OCI-LY7 (cell line): ENCODE measurements at places on chromosomes 11 and 22. TPM values are rescaled to one million over a fixed set of nuclear protein-coding genes. Genes with fewer than 3 reads are reported as not detected.

DNA sequence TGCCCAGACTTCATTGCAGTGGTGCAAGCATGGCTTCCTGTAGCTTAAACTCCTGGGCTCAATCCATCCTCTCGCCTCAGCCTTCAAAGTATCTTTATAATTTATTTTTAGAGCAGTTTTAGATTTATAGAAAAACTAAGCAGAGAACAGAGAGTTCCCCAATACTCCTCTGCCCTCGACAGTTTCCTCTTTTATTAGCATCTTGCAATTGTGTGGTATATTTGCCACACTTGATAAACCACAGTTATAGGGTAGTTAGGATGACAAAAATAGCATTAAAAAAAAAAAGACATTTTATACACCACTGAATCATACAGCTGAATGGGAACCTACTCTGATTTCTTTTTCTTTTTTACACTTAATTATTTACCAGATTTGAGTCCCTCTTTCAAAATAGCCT is 31.2 kb downstream of the MS4A2 start:
- DNase-seq, result no peak

DNA sequence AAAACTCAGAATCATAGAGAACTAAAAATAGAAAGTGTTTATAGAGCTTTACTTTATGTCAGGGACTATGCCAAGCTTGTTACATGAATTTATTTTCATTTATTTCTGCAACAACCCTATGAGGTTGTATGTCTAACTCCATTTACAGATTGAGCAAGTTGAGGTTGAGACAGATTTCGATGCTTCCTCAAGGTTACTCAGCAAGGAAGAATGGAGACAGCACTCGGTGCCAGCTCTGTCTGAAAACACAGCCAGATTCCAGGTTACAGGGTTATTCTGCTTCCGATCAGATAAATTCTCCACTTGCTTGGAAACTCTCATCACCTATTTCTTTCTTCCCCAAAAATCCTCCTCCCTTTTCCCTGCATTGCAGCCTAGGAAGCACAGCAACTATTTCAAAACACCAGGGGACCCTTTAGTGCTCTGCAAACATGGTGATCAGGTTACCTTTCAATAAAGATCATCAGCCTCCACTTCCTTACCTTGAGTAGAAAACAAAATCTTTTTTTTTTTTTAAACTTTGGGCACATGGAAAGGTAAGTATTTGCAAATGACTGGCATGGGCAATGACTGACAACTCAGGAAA is 7.0 kb downstream of the MMP3 start:
- DNase-seq, result no peak

DNA sequence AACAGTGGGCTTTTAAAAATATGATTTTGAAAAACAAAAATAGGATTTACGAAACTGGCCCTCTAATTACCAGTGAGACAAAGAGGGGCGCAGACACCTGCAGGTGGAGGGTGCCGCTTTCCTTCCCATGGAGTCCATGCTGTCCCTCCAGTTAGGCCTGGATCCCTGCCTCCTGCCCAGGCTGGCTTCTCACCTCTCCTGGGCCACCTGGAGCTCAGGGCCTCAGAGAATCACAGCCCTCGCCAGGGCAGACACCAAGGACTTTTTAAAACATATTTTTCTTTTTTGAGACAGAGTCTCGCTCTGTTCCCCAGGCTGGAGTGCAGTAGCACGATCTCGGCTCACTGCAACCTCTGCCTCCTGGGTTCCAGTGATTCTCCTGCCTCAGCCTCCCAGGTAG is 1437.2 kb downstream of the TBC1D22A start:
- no peak for DNase-seq

DNA sequence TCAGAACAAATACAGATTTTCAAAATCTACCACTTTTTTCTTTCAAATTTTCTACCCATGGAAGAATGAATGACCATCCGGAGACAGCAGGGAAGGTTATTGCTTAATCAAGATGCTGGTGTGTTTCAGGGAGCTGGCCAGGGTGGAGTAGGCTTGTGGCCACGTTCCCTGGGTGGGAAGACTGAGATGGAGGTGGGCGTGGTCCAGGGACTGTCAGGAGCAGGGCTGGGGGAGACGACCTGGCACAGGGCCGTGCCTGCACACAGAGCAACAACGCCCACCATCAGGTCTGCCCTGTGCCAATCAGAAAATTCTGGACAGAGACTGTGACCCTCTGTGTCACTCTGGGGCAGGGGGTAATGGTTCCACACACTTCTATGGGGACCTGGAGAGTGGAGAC is 7.1 kb upstream of the APOBEC3H start:
- DNase-seq, result no peak

DNA sequence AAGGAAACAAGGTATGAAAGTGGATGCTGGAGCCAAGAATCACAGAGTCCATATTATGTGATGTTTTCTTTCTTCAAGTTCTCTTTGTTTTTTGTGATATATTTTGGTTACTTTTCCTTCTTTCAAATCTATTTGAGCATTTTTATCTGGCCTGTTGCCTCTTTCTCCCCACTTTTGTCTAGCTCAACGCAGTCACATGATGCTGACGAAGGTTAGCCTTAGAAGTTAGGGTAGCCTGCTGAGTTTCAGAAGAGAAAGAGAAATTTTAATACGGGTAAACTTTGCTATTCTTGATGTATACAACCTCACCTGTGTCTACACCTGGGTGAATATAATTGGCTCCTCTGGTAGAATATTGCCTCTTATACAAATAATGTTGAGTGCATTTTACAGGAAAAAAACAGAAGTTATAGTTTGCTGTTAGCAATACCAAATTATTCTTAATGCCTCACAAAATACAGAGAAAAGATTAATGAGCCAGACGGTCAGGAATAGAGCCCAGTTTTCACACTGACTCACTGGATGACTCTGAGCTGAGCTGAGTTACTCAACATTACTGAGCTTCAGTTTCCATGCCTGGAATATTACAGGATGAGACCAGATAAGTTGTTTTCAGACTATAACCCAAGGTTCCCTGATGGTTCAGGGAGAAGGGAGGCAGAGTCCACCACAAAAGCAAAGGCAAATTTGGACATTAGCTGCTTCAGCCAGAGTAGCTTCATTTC is 161.6 kb upstream of the BDNF start:
- no peak for DNase-seq

DNA sequence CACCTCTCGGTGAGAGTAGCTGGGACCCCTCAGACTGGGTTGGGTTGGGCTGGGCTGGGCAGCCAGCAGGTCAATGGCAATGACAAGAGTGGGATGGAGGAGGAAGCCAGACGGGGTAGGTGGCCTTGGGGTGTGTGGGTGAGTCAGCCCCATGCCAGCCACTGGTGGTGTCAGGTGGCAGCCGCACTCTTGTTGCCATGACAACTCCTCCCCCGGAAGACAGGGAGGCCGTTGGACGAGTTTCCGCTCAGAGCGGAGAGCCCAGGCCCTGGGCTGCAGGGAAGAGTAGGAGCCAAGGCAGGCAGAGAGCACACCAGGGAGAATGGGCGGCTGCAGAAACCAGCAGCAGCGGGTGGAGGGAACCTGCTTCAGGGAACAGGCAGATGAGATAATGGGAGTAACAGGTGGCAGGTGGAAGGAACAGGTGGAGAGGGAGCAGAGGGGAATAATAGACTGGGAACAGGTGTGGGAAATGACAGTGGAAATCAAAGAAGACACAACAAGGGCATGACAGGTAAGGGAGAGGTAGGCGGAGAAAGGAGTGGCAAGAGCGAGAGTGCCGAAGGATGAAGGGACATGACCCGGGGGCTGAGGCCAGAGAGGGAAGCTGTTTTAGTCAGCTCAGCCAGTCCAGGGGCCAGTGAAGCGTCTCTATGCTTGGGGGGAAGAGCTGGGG is 8.7 kb downstream of the SPTBN2 start:
- no peak for DNase-seq

DNA sequence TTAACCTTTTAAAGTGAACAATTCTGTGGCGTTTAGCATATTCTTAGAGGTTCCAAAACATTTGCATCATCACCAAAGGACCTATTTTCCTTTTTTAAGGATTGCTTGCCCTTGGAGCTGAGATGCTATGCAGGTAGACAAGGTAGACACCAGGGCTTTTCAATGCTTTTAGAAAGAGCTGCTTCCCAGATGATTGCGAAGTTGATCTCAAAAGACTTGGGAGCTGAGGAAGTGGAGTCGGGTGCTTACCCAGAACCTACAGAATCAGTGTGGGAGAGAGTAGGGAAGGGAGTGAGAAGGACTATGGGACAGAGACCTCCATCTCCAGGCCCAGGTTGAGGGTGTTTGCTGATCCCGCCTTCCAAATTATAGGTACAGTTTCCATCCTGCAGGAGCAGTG is 11.1 kb upstream of the ALX4 start:
- no peak for DNase-seq

GRCh38 chr22:45298934-45299505 is 10.7 kb upstream of the FAM118A start:
- no peak for DNase-seq

GRCh38 chr11:130638033-130638432 is 189.6 kb downstream of the ADAMTS15 start:
- no peak for DNase-seq

DNA sequence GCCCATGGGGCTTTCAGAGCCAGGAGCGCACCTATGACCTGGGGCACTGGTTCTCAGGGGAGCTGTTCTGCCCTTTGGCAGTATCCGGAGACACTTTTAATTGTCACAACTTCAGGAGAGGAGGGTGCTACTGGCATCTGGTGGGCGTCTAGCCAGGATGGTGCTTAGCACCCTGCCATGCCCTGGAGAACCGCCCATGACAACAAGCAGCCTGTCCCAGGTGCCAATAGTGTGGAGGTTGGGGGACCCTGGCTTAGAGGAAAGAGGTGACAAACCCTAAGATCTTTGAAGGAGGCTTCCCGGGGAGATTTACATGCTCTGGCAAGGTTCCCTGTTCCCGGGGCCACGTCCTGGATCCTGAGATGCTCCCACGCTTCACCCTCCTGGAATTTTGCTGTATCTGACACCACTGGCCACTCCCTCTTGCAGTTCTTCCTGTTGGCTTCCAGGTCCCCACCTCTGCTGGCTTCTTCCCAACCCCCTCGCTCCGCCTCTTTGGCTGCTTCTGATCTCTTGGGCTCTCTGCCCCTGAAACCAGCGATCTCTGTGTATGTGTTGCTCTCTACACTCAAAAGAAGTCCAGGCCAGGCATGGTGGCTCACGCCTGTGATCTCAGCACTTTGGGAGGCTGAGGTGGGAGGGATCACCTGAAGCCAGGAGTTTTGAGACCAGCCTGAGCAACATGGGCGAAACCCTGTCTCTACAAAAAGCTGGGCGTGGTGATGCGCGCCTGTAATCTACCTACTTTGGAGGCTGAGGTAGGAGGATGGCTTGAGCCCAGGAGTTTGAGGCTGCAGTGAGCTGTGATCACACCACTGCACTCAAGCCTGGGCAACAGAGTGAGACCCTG is 31.1 kb downstream of the FADS3 start:
- no peak for DNase-seq

GRCh38 chr11:8352876-8353505 is 89.3 kb upstream of the LMO1 start:
- DNase-seq, result no peak

DNA sequence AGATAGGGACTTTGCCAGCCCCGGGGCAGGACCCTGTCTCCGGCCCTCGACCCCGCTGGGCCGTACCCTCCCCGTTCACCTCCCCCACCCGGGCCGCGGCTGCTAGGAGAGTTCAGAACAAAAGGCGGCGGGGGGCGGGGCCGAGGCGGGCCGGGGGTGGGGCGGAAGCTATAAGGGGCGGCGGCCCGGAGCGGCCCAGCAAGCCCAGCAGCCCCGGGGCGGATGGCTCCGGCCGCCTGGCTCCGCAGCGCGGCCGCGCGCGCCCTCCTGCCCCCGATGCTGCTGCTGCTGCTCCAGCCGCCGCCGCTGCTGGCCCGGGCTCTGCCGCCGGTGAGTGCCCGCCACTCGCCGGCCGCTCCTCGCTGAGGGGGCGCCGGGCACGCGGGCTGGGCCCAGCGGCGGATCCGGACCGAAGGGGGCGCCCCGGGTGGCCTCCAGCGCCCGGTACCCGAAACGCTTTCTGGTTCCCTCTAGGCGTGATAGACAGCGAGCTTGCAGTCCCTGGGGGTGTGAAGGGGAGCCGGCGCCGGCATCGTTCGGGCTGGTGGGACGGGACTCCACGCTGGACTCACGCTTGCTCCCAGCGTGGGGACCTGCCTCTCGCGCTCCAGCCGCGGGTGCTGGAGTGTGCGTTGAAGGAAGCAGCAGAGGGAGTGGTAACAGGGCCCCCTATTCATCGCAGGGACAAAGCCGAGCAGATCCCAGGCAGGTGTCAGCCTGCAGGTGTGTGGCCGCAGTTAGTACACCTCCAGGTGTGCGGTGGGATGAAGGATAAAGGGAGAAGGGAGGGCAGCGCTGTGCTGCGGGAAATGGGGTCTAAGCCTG is at the start of gene MMP11:
Gene MMP11 (plus strand): TSS at position 201 of the 825 bp plus-strand sequence. CDS start 22 bp downstream, at position 223.
- DNase-seq, result peak; percentile 72

- no peak for DNase-seq
Measured at GRCh38 chr22:29907753-29908515, 25.0 kb downstream of the MTMR3 start.

DNA sequence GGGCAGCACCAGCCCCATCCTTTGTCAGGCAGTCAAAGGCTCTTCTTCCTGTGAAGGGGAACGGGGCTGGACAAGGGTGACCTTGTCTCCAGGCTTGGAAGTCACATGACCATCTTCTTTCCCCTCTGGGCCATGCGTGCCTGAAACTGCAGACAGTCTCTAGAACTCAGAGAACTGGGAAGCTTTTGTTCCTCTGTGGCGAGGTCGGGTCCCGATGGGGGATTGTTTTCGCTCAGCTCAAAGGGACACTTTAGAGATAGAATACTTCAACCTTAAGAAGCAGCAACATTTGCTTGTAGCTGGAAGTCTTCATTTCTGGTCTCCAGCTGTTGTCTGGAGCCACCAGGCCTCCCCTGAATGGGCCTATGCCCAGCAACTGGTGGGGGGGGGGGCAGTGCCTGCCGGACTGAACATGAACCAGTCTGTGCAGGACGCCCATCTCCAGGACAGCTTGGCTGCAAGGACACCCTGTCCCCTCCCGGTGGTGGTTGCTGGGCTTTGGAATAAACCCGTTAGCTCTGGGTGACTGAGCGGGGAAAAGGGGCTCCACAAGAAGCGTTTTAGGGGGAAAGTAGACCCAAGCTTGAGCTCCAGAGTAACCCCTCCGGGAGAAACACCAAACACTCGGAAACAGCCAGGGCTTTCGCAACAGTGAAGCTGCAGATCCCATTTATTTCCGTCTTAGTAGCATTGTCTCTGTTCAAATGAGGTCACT is 55.7 kb upstream of the EMID1 start:
- DNase-seq, result no peak

GRCh38 chr11:133065847-133066485 is 466.3 kb downstream of the OPCML start:
- DNase-seq, result no peak

- no peak for DNase-seq
Measured at GRCh38 chr11:128482512-128483191, 104.7 kb downstream of the ETS1 start.

ROBO4 gene
- not detected in 2 replicates for total RNA-seq

MMP8 gene
- total RNA-seq, result not detected in 2 replicates

ELF5 gene
- total RNA-seq, result not detected in 2 replicates

PIH1D2 gene
- 0.61 and 2.6 TPM in 2 replicates for total RNA-seq

ESAM gene
- 0.49 and 0.83 TPM in 2 replicates for total RNA-seq

WT1 gene
- not detected in 2 replicates for total RNA-seq

TMEM151A gene
- not detected in 2 replicates for total RNA-seq

GALNT18 gene
- not detected in 2 replicates for total RNA-seq

CHRNA10 gene
- total RNA-seq, result 1.8 and 3.3 TPM in 2 replicates

CFAP300 gene
- total RNA-seq, result not detected in 2 replicates

TPST2 gene
- total RNA-seq, result 12.5 and 14.4 TPM in 2 replicates
